NCI-H446 (cell line): ENCODE measurements at places on chromosomes 5 and 9.
A peak's percentile ranks its signal among the peaks of the same experiment; 100 is the strongest.

DNA sequence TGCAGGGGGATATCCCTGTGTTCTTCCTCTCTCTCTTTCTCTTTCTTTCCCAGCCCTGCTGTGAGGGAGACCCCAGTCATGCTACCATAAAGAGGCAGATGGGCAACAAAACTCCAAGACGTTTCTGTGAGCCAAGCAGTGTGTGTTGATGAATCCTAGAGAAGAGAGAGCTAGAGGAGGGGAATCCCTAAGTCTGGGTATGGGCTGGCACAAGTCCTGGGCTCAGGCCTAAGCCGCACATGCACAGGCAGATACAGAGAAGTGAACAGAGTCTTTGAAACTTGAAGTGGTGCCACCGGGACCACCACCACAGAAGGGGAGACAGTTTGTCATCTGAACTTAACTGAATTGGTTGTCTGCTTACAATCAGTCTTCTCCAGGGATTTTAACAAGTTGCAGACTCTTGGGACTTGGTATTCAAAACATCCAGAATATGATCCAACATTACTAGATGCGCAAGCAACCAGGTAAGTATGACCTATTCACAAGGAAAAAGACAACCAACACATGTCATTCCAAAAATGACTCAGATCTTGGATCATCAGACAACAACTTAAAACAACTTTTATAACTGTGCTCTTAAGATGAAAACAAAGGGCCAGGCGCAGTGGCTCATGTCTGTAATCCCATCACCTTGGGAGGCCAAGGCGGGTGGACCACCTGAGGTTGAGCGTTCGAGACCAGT is 10.4 kb upstream of the FAM120A start:
- DNase-seq, result no peak

DNA sequence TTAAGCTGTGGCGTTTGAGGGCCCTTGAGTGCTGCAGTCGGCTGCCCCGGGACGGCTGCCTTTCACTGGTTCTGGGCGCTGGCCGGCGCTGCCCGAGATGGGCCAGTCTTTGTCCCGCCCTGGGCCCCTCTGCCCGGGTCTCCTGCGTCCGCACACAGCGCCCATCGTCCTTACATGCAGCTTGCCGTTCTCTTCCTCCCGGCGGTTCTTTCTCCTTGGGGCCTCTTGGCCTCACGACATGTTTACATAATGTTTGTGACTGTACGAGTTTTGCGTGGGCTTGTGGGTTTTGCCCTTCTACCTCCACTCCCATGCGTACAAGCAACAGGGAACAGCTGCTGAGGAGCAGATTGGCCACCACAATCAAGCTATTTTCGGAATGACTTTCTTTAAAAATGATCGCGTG is 618 bp downstream of the TNPO1 start:
- no peak for DNase-seq

- no peak for DNase-seq
These were observed 59.8 kb downstream of the PHF2 start for GRCh38 chr9:93636172-93636661.

DNA sequence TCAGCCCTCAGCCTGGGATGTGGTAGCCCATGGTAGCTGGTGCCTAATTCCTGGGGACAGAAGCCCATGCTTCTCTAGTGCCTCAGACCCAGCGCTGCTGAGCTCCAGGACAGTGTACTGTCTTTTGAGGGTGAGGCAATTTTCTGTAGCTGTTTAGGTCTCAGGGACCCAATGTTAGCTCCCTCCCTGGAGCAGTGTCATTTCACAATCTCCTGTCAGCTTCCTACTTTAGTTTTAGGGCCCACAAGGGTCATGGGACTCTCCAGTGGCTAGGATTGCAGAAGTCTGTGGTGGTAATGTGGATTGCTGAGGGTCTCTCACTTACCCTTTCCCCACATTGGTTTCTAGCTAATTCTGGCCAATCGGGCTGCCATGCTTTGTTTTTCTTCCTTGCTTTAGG is 67.7 kb upstream of the CCL21 start:
- no peak for DNase-seq

GRCh38 chr5:11704916-11705315 is 199.3 kb downstream of the CTNND2 start:
- DNase-seq, result no peak

- no peak for DNase-seq
These were observed 66.2 kb downstream of the DRD1 start for GRCh38 chr5:175377816-175378215.

DNA sequence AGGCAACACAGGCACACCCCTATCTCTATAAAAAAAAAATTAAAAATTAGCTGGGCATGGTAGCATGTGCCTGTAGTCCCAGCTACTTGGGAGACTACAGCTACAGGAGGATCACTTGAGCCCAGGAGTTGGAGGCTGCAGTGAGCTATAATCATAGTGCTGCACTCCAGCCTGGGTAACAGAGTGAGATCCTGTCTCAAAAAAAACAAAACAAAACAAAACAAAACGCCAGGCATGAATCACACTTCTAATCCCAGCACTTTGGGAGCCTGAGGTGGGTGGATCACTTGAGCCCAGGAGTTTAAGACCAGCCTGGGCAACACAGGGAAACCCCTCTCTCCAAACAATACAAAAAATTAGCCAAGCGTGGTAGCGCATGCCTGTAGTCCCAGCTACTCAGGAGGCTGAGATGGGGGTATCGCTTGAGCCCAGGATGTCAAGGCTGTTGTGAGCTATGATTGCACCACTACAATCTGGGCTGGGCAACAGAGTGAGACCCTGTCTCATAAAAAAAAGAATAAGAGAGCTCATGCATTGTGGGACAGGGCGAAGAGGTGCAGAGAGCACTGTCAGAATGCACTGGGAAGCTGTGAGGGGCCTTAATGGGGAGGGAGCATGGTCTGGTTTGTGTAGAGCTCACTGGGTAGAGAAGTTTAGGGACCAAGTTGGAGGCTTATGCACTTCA is 8.4 kb upstream of the SAP30L start:
- no peak for DNase-seq

- peak; percentile 33 for DNase-seq
These were observed 100.4 kb downstream of the TRIM36 start for GRCh38 chr5:115069087-115069968.

DNA sequence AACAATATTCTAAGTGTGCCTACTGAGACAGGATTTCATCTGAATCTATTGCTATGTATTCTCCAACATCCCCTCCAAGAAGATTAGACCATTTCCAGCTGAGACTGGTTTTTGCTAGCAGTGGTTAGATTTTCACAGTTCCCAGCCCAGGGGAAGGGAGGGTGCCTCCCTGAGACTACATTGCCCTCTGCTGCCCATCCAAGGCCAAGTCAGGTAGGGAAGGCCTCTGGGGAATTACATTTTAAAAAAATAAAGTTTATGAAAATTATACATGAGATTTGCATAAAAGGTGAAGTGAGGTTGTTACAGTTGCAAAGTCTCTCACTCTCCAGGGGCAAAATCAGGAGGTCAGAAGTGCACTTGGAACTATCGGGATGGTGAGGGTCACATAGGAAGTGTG is 28.0 kb upstream of the SYK start:
- DNase-seq, result no peak

DNA sequence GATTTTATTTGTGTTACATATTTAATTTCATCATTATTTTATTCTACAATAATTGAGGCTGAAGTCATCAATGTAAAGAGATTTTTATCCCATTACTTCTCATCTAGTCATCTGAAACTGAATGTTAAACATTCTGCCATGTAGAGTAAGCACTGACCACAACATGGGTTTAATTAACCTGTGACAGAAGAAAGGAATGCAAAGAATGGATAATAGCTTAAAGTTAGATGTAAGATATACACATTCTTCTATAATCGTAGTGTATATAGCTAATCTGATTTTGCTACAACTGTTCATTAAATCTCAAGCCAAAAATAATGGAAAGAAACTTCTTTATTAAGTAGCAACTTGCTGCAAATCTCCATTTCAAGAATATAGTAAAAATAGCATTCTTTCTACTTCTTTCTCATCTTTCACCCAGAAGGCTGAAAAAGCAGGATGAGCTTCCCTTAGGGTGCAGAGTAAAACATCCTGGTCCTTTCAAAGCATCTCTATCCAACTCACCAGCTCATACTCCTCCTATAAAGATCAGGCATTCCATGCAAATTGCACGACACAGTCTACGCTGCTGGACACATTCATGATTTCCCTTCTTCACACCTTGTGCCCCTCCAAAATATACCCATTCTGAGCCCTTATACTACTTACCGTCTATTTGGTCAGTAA is 115.2 kb downstream of the EFNA5 start:
- DNase-seq, result no peak

DNA sequence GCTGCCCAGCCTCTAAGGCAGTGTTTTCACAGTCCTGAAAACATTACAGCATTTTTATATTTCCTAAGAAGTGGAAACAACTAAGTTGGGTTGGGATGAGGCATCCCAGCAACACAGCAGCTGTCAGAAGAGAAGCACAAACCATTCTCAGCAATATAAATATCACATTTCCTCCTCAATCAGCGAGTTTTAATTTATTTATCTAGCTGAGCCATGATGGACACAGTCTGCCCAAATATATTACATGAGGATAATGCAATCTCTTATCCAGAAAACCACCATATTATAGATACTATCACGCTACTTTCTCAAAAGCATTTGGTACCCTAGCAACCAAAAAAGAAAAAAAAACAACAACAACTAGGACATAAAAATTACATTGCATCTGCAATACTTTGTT is 158.5 kb downstream of the FSTL4 start:
- DNase-seq, result no peak

- DNase-seq, result no peak
These were observed 207.3 kb downstream of the PARP8 start for GRCh38 chr5:50873595-50874277.

- DNase-seq, result no peak
These were observed 164.1 kb upstream of the ZNF618 start for GRCh38 chr9:113712053-113712452.

- DNase-seq, result no peak
These were observed 9.9 kb upstream of the FBP1 start for GRCh38 chr9:94649100-94649819.

GRCh38 chr5:177494346-177495195 is 2.8 kb downstream of the PDLIM7 start:
- DNase-seq, result no peak
